ENCODE measurements at places on chromosomes 12 and 14.

- DNase-seq, result no peak
Measured at GRCh38 chr14:86574778-86575129, 1044.8 kb downstream of the FLRT2 start.

- DNase-seq, result peak; percentile 84
Measured at GRCh38 chr12:32139064-32139421, 32.4 kb downstream of the BICD1 start.

DNA sequence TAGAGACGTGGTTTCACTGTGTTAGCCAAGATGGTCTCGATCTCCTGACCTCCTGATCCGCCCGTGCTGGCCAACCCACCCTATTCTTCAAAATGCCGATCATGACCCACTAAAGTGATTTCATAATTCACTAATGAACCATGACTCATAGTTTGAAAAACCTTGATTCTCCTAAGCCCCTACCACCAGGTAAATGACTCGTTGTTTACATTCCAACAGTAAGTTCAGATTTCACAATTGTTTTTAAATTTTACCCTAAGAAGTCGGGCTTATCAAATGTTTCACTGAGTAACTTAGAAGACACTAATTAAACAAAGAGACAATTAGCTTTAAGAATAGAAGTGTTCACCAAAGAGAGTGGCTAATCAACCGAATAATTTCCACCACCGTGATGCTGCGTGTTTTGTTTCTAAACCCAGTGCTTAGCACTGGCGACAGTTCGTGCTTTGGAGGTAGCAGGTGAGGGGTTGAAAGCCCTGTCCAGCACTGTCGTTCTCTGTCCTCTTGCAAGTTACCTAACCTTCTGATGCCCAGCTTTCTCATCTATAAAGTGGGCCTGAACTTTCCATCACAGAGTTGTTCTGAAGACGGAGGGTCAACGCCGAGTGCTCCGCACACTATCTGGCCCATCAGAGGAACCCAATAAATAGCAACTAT is 136.5 kb downstream of the NTF3 start:
- DNase-seq, result no peak

- no peak for DNase-seq
Measured at GRCh38 chr12:119565404-119565803, 28.2 kb upstream of the TMEM233 start.

GRCh38 chr12:8590842-8591545 is 21.7 kb downstream of the AICDA start:
- DNase-seq, result peak; percentile 89

DNA sequence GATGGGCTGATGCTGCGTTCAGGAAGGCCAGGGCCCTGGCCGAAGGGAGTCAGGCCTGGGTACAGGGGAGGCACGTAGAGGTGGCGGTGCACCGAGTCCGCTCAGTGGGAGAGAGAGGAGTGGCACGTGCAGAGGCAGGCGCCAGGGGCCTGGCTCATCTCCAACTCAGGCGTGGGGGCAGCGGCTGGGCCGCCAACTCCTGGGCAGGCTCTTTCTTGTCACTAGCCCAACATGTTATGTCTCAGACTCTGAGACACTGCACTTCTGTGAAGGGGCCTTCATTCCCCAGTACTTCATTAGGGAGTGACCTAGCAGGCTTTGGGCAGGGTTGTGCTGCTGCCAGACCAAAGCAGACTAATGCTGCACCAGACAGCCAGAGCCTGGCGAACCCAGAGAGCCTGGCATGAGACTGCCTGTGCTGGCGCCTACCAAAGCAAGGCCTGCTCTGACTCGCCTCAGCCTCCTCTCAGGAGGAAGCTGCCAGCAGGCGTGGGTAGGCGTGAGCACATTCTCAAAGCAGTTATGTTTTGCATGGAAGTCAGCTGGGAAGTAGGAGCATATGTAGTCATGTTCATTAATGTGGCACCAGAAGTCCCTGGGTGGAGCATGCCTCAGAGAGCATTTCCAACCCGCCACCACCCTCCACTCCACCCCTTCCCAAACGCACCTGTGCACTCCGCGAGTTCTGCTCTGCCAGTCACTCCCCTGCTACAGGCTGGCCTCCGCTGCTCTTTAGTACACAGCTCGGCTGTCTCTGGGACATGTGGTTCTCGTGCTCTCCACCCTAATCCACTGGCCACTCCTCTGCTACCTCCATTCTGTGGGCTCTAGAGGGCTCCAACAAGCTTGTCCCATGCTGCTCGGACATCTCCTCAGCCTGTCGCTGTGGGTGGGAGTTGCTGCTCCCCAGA is 9.7 kb downstream of the CKB start:
- DNase-seq, result peak; percentile 74

DNA sequence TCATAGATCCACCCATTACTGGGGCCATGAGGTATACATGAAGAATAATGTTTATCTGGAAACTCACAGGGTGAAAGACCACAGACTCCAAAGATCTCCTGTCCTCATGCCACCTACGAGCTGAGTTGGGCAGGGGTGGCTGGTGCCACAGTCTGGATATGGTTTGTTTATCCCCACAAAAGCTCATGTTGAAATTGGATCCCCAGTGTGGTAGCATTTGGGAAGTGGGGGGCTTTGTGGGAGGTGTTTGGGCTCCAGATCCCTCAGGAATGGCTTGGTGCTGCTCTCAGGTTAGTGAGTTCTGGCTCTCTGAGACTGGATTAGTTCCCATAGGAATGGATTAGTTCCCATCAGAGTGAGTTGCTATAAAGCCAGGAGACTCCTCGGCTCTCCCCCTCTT is 192.3 kb upstream of the FSCB start:
- no peak for DNase-seq

GRCh38 chr14:42140831-42141279 is 534.2 kb downstream of the LRFN5 start:
- no peak for DNase-seq

- DNase-seq, result peak; percentile 28
Measured at GRCh38 chr12:69027411-69027881, 94.5 kb upstream of the CPM start.

Data from inflammatory macrophage treated with lipopolysaccharide for 4 hours (primary cell).